Ecto neural progenitor cell (in vitro differentiated cells): ENCODE measurements at places on chromosomes 3 and 15.
A peak's percentile ranks its signal among the peaks of the same experiment; 100 is the strongest.

DNA sequence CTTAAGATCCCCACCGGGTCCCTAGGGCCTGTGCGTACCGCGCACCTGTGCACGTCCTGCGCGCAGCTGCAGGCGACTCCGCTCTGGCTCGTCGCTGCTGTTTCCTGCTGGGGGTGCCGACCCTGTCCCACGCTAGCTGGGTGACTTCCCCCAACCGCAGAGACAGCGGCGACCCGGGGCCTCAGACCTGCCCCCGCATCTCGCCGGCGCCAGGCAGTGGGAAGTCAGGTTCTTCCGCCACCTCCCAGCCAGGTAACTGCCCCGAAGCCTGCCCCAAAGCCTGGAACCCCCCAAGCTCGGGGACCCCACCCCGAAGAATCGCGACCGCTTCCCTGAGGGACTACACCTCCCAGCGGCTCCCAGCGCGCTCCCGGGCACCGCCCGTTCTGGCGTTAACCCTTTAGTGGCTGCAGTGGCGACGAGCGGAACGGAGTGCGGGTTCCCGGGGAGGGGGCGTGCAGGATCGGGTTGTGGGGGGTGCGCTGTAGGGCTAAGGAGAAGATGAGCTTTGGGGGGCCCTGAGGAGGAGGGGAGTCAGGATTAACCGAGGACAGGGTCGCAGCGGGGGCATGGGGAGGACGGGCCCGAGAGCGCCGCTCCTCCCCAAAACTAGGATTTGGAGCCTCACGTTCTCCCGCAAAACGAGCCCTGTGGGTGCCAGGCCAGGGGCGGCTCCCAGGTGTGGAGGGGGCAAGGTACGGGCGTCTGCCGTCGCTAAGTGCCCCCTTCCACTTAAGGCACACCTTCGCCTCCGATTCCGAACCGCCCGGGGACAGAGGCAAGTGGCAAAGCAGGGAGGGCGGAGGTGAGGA lies 589 bp downstream of the NEIL1 start:
- peak; percentile 76 for DNase-seq

DNA sequence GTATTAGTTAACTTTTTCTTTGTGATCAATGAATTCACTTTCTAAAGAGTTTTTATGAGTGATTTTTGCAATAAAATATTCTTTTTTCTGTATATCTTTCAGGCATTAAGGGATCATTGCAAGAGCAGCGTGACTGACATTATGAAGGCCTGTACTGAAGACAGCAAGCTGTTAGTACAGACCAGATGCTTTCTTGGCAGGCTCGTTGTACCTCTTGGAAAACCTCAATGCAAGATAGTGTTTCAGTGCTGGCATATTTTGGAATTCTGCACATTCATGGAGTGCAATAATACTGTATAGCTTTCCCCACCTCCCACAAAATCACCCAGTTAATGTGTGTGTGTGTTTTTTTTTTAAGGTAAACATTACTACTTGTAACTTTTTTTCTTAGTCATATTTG lies 24.4 kb downstream of the SELENOT start:
- DNase-seq, result no peak

DNA sequence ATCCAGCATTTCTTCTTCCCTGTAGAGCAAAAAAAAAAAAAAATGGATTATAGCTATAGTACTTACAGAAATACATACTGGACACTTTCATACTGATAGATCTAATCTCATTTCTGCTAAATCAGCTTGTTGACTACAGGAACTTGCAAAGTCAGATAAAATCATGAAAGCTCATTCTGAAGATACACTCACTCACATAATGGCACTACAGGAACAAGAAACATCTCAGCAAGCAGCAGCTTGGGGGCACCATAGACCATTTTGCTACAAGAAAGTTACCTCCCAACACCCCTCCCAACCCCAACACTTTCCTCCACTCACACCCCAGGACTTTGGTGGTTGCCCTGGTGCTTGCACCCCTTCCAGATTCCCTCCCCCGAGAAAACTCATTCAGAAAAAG lies 4.6 kb downstream of the MYH15 start:
- no peak for DNase-seq

- DNase-seq, result no peak
These were observed 19.5 kb upstream of the HRH1 start for GRCh38 chr3:11134794-11135193.

DNA sequence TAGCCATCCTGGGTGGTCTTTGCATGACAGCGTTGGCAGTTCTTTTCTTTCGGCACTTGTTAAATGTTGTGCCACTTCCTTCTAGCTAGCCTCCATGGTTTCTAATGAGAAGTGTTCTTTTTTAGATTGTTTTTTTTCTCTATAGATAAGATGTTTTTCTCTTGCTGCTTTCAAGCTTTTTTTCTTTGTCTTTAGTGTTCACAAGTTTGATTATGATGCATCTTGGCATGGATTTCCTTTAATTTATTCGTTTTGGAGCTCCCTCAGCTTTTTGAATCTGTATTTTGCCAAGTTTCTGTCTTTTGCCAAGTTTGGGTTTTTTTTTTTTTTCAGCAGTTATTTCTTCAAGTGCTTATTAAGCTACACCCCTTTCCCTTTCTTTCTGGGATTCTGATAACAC lies 53.1 kb downstream of the TM2D3 start:
- no peak for DNase-seq

GRCh38 chr3:123883111-123883510 lies 1.0 kb downstream of the MYLK start:
- no peak for DNase-seq

- DNase-seq, result no peak
These were observed 298.9 kb upstream of the NR2F2 start for GRCh38 chr15:96031426-96032110.

GRCh38 chr3:132348531-132348930 lies 31.3 kb downstream of the ACP3 start:
- no peak for DNase-seq

- no peak for DNase-seq
These were observed 21.2 kb downstream of the CDCP1 start for GRCh38 chr3:45124956-45125355.

DNA sequence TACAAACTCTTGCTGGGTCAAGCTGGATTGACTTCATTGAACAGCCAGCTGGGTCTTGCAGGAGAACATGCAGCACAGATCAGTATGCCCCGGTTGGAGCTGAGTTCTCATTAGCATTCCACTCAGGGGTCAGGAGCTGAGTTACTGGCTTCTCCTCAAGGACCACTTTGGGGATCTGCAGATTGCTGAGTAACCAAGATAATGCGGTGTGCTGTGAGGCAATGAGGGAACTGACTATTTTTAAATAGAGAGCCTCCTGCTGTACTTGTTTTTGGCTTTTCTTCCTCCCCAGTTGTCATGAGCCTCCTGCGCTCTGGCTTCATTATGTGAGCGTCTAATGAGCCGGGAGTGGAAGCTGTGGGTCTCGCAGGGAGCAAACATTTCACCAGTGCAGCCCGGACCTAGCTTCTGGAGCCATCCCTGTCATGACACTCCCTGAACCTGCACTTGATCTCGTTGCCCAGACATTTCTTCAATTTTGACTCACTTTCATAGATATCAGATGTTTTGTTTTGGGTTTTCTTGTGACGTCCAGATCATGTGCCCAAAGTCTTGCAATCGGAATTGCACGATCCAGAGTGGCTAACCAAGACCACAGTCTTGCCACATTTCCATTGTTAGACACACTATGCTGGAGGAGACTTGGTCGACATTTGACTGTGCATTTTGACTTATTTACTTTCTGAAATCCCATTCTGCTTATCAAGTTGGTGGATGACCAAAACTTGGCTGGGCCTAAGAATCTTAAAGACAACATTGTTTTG lies 327.2 kb downstream of the LRTM1 start:
- no peak for DNase-seq

DNA sequence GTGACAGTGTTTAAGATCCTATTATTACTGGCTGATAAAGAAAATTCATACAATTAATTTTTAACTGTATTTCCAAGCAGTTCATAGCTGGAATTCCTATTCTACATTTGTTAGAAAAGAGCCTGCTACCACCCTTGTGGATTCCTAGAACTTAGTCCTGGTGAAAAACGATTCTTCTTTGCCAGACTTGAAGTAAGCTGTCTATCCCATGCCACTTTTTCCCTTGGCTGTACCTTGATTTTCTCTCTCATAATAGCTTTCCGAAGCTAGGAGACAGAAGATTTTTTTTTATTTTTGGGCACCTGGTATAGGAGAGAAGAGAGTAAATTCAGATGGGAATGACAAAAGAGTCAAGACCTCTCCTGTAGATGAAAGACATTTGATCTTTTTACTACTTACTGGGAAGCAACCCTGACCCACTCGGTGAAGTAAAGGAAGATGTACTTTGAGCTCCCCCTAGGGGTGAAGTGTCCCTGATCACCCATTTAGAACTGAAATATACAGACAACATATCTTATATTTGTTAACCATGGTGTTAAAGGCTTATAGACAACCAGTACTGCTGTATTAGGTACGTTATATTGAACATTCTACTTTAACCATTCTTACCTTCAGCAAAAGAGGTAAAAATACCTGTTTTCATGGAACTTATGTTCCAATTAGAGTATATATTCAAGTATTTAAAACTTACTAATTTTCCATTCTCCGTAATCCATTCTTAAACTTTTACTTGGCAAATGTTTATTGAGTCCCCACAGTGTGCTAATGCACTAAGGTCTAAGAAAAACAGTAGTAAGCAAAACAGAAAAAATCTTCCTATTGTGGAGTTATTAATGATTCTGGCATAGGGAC lies 36.2 kb upstream of the C3orf38 start:
- DNase-seq, result peak; percentile 49

DNA sequence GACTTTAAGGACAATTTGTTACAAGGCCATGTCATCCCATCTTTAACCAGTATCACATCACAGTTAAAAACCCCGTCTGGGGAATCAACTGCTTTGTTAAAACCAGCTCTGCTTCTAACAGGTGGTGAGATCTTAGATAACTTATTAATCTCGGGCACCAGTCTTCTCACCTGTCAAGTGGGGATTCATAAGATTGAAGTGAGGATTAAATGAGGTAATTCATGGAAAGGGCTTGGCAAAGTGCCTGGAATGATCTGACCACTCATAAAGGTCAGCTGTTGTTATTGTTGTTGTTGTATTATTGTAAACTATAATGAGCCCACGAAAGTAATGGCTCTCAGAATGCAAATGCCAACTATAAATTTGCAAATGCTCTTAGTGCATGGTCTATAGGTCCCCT lies 30.1 kb upstream of the SLC24A5 start:
- DNase-seq, result no peak

GRCh38 chr3:187717572-187717971 lies 15.2 kb upstream of the RTP2 start:
- DNase-seq, result no peak

DNA sequence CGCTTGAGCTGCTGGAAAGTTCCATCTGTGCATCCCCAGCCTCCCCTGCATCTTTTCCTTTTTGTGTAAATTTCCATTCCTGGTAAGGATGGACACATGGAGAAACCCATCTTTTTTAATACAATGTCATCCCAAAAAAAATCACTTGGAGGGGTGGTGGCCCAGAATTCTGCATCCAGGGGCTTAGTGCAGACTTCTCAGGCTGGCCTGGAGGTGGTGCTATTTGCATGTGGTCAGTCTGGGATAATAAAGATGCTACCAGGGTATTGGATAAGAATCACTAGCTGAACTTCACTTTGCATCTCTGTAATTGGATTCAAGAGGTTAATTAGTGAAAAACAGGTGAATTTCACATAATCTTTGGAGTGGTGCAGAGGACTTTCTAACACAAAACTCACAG lies 1.8 kb upstream of the ZSCAN2 start:
- no peak for DNase-seq

DNA sequence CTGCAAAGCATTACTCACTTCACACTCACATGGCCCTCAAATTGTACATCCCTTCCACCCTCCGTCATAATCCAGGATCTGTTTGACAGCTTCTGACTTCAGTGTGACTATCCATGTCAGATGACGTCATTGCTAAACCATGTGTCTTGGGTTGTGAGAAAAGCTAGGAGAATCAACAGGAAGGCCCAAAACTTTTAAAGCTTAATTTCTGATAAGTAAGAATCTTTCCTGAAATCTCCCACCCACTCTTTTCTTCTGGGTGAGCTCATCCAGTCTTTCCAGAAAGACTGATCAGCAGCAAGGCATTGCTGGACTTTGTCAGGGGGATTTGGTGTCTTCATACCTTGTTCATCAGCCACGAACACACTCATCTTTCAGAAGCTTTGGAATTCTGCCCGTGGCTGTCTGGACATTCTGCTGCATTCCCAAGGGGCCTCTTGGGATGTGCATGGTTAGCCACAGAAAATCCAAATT lies 11.5 kb upstream of the LMCD1 start:
- no peak for DNase-seq

DNA sequence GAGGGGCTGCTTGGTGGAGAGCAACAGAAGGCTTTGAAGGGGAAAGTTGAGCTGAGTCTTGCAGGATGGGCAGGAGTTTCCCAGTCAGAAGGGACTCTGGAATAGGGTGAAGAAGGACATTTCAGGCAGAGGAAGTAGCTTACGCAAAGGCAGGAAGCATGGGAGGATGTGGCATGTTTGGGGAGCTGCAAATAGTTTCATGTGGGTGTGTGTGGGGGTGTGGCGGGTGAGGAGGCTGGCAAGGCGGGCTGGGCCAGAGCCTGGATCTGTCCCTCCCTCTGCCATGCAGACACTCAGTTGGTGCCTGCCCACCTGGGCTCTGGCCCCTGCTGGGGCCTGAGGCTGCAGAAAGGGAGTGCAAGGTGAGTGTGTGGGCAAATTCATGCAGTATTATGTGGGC lies 10.4 kb downstream of the TEX264 start:
- DNase-seq, result no peak

DNA sequence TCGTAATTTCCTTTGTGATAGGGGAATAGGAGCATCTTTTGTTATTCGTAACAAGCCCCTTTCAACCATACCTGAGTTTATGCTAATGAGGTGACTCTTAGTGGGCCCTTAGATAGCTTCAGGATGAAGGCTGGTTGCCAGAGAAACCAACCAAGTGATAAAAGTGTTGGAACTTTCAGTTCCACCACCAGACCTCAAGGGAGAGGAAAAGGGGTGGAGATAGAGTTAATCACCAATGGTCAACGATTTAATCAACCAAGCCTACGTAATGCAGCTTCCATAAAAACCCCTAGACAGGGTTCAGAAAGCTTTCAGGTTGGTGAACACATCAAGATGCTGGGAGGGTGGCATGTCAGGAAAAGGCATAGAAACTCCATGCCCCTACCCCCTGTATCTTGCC lies 33.0 kb downstream of the HERC1 start:
- no peak for DNase-seq

- peak; percentile 27 for DNase-seq
These were observed 175.0 kb downstream of the RPLP1 start for GRCh38 chr15:69627548-69628158.

DNA sequence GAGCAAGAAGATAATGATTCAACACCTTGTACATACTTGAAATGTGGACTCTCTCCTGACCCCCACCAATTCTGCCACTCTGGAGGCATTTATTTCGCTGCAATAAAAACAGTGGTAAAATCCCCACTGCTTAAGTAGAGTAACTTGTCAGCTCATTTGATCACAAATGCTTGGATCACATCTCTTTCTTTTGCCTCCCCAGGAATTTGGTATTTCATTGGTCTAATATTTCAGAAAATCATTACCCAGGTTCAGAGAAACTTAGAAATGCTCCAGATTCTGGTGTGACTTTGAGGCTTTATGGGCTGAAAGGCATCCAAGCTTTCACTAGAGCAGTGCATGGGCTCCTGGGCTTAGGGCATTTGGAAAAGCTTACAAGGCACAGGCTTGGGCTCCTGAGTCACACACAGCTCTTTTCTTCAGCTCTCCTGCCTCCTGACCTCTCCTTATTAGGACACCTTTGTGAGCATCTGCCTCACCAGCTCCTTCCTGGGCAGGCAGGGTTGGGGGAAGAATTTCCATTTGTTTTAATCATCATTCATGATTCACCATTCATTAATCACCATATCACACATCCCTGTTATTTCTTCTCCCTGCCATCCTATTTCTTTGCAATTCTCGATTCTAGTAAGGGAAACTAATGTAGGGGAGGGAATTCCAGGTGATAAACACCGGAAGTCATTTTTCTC lies 22.5 kb downstream of the CDCP1 start:
- no peak for DNase-seq

GRCh38 chr3:152556731-152557254 lies 278.1 kb upstream of the P2RY1 start:
- DNase-seq, result no peak
